ENCODE measurements at places on chromosomes 13 and 19.

DNA sequence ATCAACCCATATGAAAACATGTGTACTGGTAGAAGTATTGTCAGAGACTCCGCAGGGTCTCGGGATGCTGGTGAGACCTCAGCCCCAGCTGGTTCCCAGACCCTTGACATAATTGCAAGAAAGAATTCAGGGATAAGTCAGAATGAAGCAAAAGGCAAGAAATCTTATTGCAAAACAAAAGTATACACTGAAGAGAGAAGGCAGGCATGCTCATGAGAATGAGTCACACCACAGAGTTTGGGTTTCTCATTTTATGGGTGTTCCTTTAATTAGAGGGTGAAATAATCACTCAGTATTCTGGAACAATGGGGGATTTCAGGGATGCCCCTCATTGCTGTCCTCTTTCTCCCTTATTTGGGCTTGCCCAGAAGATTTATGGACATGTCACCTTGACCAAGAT is 1423.8 kb upstream of the MIR17HG start:
- no peak for DNase-seq

DNA sequence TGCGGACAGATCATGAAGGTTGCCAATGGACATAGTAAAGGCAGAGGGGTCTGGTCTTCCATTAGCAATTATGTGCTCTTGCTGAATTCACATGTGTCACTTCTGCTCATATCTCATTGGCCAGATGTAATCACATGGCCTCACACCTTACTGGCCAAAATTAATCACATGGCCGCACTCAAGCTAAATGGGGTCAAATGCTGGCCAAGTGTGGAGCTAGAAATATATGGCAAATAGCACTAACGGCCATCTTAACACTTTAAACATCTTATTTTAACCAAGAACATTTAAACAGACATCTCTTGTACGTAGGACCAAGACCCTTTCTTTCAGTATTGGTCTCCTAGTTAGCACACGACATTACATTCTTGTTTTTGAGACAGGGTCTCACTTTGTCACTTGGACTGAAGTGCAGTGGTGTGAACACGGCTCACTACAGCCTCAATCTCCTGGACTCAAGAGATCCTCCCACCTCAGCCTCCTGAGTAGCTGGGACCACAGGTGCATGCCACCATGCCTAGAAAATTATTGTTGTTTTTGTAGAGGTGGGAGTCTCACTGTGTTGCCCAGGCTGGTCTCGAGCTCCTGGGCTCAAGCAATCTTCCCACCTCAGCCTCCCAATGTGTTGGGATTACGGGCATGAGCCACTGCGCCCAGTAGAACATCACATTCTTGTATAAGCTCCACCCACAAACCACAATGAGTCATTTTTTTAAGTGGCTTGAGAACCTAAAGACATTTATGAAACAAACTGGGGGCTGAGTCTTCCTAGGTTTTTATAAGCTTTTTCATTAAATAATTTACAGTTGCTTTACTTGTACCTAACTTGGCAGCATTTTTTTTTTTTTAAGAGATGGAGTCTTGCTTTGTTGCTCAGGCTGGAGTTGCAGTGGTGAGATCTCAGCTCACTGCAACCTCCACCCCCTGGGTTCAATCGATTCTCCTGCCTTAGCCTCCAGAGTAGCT is 2.9 kb upstream of the PTOV1 start:
- peak; percentile 54 for DNase-seq

DNA sequence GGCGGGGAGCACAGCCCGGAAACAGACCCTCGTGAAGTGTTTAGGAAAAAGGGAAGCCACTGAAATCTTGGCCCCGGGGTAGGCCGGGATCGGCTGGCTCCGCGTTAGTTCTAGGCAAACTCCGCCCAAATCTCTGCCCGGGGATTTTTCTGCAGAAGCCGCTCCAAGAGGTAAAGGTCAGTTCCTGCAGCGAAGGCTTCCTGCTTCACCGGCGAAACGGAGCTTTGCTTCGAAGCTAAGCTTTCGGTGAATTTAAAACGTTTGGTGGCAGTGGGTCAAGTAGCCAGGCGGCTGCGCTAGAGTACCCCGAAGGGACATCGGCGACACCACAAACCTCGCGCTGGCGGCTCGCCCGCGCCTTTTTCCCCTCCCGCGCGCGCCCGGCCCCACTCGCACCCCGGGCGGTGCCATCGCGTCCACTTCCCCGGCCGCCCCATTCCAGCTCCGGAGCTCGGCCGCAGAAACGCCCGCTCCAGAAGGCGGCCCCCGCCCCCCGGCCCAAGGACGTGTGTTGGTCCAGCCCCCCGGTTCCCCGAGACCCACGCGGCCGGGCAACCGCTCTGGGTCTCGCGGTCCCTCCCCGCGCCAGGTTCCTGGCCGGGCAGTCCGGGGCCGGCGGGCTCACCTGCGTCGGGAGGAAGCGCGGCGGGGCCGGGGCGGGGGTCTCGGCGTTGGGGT is 441 bp downstream of the GJB2 start:
- DNase-seq = no peak

DNA sequence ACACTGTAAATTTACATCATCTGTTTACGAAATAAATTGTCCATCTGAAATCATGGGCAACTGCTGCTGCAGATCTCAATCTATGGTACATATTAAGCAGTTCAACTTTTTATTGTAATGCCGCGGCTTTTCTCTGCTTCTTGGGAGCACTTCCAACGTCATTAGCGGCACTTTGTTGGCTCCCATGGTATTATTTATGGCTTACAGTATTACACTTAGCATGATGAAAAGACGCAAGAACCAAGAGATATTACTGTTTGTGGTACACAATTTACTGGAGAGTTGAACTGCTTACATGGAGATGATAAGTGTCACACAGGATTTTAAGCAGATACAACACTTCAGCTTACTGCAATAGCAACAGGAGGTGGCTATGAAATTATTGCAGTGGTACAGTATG is 442.1 kb downstream of the PCDH20 start:
- no peak for DNase-seq

DNA sequence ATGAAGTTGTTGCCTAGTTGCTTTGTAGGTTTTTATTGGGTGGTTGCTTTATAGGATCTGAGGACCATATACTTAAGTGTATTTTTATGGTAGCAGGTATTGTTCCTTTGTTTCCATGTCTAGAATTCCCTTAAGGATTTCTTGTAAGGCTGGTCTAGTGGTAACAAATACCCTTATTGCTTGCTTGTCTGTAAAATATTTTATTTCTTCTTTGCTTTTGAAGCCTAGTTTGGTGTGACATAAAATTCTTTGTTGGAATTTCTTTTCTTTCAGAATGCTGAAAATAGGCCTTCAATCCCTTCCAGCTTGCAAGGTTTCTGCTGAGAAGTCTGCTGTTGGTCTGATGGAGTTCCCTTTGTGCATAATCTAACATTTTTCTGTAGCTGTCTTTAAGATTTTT is 18.1 kb upstream of the ZSCAN5A start:
- no peak for DNase-seq

- no peak for DNase-seq
These were observed 197.2 kb upstream of the CSNK1A1L start for GRCh38 chr13:37302686-37303085.

- no peak for DNase-seq
These were observed 36.6 kb upstream of the EPHX3 start for GRCh38 chr19:15268928-15269253.

DNA sequence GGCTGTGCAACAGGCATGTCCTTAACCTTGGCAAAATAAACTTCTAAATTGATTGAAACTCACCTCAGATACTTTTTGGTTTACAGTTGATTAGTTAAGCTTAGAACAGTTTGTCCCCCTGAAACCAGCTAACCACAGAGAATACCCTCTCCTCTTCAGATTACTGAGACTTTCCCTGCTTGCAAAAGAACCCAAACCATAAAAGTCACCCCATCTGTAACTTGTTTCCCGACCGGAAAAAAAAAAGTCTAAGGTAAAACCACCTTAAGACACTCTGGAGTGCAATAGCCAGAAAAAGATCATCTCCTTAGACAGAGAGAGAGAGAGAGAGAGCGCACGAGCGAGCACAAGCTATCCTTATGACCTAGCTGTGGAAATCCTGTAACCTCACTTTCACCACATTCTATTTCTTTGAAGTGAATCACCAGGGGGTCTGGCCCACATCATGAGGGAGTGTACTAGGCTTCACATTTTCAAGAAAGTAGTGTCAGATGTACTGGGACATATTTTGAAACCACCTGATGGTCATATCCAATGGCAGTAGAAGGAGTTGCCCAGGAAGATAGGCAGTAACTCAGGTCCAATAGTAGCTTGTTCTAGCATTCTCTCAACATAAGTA is 11.1 kb upstream of the GTF2F2 start:
- DNase-seq = no peak

DNA sequence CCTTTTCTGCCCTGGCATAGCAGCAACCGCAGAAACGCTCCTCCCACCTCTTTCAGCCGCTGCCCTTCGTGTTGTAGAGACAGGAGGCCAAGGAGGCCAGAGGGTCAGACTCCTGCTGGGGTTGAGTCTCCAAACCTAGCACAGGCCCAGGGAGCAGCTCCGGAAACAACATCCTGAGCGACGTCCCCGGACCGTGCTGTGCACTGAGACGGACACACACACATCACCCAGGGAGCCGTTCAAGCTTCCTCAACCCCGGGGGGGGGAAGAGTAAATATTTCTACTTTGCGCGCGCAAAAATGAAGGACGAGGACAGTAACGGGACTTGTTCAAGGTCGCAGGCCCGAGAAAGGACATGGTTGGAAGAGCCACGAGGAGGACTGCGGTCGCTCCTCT is 657 bp downstream of the ZNF550 start:
- peak; percentile 2 for DNase-seq

GRCh38 chr19:46902402-46902766 is 41.6 kb downstream of the ARHGAP35 start:
- no peak for DNase-seq

- DNase-seq = no peak
These were observed 57.7 kb upstream of the TUBA3C start for GRCh38 chr13:19239114-19239860.

DNA sequence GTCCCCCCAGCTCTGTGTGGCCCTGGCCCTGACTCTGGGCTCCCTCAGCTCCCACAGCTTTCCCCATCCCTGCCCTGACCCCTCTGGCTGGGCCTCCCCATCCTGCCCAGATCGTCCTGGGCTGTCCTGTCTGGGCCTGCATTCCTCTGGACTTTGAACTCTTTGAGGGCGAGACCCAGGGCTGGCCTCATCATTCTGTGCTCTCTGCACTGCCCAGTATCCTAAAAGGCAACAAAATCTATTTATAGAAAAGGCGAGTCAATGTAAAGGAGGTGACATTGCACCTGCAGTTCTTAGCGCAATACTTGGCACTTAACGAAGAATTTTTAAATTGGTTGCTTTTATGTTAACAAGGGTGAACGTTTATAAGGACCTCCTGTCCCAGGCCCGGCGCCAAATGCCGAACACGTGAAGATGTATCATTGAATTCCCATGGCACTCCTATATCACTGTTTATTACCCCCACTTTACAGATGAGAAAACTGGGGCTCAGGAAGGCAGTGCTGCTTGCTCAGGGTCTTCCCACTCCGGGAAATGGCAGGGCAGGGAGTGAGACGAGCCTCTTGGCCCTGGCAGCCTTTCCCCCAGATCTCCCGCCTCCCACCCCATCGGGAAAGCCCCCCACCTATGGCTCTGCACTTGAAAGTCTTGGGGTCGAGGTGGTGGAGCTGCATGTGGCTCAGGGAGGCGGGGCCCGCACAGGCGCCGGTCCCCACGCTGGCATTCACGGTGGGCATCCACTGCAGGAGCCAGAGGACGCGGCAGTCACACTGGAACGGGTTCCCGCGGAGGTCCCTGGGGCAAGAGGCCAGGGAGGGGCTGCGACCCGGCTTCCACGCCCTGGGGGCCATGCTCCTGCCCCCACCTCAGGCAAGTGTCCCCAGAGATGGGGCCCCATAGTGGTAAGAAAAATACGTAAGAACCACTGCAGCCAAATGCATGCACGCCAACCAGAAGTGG is 3.8 kb downstream of the LGI4 start:
- DNase-seq = no peak

GRCh38 chr13:48842316-48842715 is 133.4 kb upstream of the FNDC3A start:
- no peak for DNase-seq

- peak; percentile 70 for DNase-seq
These were observed 6.5 kb upstream of the TIMM50 start for GRCh38 chr19:39474139-39474620.

- DNase-seq = no peak
These were observed at the start of gene F2RL3 for GRCh38 chr19:16888629-16889365. Gene F2RL3, plus strand, starts transcription at chr19:16888999. Its CDS starts 191 bp downstream, at chr19:16889190.

DNA sequence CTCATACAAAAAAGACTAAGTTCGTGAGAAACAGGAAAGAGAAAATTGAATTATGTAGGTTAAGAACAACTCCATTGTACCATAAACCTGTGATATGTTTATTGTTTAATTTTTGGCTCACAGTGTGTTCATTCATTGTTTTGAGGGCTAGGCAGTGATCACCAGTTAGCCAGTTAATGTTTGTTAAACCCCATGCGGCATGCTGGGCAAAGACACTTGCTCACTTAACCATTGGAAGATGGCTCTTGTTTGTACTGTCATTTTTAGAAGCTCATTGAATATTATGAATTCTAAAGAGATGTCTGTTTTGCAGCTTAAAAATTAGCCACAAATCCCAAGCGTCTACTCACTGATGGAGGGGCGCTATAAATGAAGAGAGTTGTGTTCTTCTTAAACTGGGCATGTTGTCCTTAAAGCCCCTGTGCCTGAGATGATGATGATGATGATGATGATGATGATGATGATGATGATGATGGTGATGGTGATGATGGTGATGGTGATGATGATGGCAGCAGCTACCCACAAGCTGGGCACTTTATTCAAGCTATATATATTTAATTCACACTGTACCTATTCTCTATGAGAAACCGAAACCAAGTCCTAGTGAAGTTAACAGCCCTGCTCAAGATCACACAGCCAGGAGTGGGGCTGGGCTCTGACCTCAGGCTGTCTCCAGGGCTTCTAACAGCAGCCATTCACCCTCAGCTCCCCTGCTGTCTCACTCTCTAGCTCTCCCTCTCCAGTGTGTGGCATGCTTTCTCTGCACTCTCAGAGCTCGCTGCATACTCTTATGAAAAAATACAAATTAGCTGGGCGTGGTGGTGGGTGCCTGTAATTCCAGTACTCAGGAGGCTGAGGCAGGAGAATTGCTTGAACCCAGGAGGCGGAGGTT is 169.1 kb downstream of the SHISA2 start:
- no peak for DNase-seq

GRCh38 chr19:1104311-1105007 is 665 bp downstream of the GPX4 start:
- DNase-seq = peak; percentile 59

- no peak for DNase-seq
These were observed 2.4 kb upstream of the HOMER3 start for GRCh38 chr19:18943465-18943864.

DNA sequence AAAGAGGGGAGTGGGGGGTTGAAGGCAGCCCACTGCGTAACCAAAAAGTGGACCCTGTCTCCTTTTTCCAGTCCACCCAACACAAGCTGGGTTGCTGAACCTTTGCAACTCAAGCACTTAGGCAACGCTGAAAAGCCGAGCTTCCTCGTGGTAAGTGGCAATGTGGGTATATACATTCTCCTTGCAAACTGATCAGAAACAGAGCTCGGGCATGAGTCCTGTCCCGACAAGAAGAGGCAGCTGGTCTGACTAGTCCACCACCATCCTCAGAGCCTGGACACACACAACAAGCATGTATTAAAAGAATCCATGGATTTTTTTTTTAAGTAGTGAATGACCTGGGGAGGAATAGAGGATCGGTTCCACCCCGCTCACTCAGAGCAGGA is 240.6 kb upstream of the ZNF507 start:
- DNase-seq = no peak
